ENCODE measurements at places on chromosomes 1 and 21. TPM values are rescaled to one million over a fixed set of nuclear protein-coding genes. Genes with fewer than 3 reads are reported as not detected.

SPRR1A gene
- total RNA-seq, result not detected

IL10 gene
- total RNA-seq, result not detected

LCE3E gene
- not detected for total RNA-seq

LDLRAD2 gene
- not detected for total RNA-seq

RNU1-1 gene
- under 0.01 TPM for total RNA-seq

AGRN gene
- 14.7 TPM for total RNA-seq

CD34 gene
- total RNA-seq, result 58.1 TPM

NBPF6 gene
- 1.2 TPM for total RNA-seq

KCNH1 gene
- 10.0 TPM for total RNA-seq

OR6K3 gene
- not detected for total RNA-seq

GPR137B gene
- total RNA-seq, result 94.8 TPM

FAM72C gene
- 0.20 TPM for total RNA-seq

GUCA2A gene
- not detected for total RNA-seq

BTBD8 gene
- total RNA-seq, result 9.8 TPM

SYCP1 gene
- not detected for total RNA-seq

NBPF10 gene
- 1.3 TPM for total RNA-seq

TOR1AIP2 gene
- 77.5 TPM for total RNA-seq

HRNR gene
- total RNA-seq, result not detected

CA14 gene
- not detected for total RNA-seq

KCND3 gene
- 6.9 TPM for total RNA-seq

NBL1 gene
- 71.9 TPM for total RNA-seq

FABP3 gene
- 5.0 TPM for total RNA-seq

UBASH3A gene
- total RNA-seq, result 0.90 TPM

S100A7 gene
- not detected for total RNA-seq

S100A3 gene
- 1.1 TPM for total RNA-seq

NECTIN4 gene
- total RNA-seq, result not detected

SH3BGR gene
- total RNA-seq, result 3.8 TPM

PADI2 gene
- 4.6 TPM for total RNA-seq

PDZK1 gene
- not detected for total RNA-seq

NTRK1 gene
- total RNA-seq, result 0.22 TPM

FCRL1 gene
- total RNA-seq, result not detected

C1QTNF12 gene
- total RNA-seq, result 0.84 TPM

LYSMD1 gene
- 16.5 TPM for total RNA-seq
